ENCODE measurements at places on chromosomes 2 and 18.

DNA sequence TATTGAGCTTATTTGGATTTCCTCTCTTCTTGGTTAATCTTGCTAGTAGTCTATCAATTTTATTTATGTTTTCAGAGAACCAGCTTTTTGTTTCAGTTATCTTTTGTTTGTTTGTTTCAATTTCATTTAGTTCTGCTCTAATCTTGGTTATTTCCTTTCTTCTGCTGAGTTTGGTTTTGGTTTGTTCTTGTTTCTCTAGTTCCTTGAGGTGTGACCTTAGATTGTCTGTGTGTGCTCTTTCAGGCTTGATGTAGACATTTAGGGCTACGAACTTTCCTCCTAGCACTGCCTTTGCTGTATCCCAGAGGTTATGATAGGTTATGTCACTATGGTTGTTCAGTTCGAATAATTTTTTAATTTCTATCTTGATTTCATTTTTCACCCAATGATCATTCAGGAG, 141.6 kb downstream of the ZNF236 start:
- no peak for DNase-seq

- no peak for DNase-seq
Observed at GRCh38 chr2:151665959-151666358, 68.3 kb downstream of the NEB start.

- DNase-seq: peak; percentile 4
Observed at GRCh38 chr2:134391751-134392160, 137.9 kb downstream of the MGAT5 start.

- DNase-seq: no peak
Observed at GRCh38 chr18:48666613-48667012, 127.8 kb downstream of the CTIF start.

DNA sequence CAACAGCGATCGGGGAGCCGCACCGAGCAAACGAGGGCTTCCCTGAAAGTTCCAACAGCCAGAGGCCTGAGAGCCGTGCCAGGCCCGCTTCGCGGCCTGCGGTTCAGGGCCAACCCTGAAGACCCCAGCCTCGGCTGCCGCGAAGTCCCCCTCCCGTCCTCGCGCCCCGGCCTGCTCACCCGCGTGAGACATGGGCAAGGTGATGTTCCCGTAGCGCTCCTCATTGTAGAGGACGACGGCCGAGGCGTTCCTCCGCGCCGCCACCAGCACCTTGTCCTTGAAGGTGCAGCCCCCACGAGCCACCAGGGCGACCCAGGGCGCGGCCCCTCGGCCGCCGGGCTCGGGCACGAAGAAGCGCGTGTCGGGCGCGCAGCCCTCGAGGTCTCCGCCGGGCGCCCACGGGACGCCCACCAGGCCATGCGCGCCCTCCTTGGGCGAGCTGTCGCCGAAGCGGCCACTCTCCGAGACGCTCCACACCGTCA, 510 bp downstream of the RNF149 start:
- no peak for DNase-seq

- no peak for DNase-seq
Observed at GRCh38 chr2:68714866-68715265, 19.7 kb upstream of the ARHGAP25 start.

DNA sequence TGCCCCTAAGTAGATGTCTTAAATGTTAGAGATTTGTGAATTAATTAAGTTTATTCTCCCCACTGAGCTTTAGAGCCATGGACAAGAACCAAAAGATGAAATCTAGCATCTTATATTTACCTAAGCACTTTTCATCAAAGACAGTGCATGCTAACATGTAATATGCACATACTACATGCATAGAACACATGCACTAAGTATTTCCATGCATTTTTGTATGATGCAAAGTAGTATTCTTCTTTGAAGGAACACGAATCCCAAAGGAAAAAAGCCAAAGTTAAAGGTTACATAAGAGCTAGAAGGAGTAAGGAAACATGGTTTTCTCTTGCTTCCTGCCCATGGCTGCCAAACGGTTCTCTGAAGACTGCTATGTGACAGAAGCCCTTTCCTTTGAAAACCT, 15.3 kb downstream of the STAMBP start:
- DNase-seq: no peak

DNA sequence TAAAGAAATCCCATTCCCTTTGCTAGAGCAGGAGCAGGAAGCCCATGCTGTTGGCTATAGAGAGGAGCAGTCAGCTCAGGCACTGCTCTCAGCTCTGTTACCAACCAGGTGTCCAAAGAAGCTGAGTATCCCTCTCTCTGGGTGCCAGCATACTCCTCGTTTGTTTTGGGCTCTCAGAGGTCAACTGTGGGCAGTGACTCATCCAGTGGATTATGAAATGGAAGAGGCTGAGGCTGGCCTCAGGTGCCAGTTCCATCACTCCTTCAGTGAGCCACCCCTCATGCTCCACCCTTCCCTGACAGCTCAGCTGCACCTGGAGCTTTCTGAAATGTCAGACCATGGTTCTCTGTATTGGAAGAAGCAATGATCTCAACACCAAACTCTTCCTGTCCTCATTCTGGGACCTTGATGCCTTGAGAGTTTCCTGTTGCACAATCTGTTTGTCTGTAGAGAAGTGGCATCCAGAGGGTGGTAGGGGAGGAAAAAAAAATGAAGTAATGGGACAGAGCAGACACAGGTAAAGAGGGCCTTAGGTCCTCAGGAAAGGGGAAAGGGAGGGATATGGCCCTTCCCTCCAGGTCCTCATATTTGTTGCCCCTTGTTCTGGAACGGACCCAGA, 31.2 kb upstream of the EN1 start:
- no peak for DNase-seq
